ENCODE measurements at places on chromosomes 1 and 21. TPM values are rescaled to one million over a fixed set of nuclear protein-coding genes. Genes with fewer than 3 reads are reported as not detected.

PYHIN1 gene
- total RNA-seq: not detected

SH2D2A gene
- total RNA-seq: not detected

TAL1 gene
- total RNA-seq: 2.7 TPM

CD1E gene
- not detected for total RNA-seq

BEND5 gene
- total RNA-seq: 17.6 TPM

SPTA1 gene
- total RNA-seq: 1.8 TPM

SZRD1 gene
- total RNA-seq: 11.3 TPM

WNT3A gene
- 0.45 TPM for total RNA-seq

KRTAP23-1 gene
- not detected for total RNA-seq

COL8A2 gene
- 1.2 TPM for total RNA-seq

GRCh38 chr1:229693129-229693900 lies 67.3 kb downstream of the URB2 start:
- no peak for DNase-seq

DNA sequence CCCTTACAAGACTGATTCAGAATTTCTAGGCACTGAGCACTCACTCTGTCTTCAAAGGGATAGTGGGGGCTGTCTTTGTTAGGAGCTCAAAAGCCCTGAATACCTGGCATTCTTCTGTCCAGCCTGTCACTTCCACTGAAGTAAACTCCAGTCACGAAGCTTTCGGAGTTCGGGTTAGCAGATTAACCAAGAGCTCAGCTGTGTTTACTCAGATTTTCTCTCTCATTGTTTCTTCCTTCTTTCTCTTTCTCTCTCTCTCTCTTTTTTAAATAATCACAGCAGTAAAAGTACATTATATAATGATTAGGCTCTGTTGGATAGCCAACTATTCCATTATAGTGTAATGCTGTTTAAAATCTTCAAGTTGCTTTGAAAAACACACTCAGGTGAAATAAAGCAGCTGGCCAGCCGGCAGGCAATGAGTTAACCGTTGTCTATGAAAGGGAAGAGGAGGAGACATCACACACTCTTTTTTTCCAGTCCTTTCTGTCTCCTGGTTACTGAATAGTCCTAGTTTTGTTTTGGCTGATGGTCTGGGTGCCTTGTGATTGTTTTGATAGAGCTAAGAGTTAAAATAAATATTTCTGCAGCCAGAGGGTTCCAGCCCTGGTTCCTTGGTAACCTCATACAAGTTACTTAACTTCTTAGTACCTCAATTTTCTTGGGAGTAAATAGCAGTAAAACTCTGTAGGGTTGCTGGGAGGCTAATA lies 89.8 kb downstream of the ADSS2 start:
- no peak for DNase-seq

DNA sequence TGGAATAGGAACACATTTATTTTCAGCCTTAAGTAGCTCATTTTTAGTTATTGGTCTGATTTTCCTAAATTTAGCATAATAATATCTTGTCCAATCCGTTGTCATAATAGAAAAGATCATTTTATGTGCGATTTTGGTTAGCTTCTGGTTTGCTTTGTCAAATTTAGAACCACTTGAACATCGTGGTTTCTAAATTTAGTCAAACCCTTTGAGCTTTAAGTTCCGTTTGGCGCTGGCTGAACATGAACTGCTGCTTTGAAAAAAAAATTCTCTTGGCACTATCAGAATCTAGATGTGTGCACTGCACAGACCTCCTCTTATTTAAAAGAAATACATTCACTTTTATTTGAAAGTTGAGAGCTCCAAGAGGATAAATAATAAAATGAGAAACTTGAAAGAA lies 370.6 kb downstream of the PTPRC start:
- no peak for DNase-seq

- DNase-seq: no peak
Observed at GRCh38 chr1:156591181-156591431, 470 bp upstream of the NAXE start.

- DNase-seq: no peak
Observed at GRCh38 chr1:192566657-192567056, 8.9 kb upstream of the RGS1 start.

DNA sequence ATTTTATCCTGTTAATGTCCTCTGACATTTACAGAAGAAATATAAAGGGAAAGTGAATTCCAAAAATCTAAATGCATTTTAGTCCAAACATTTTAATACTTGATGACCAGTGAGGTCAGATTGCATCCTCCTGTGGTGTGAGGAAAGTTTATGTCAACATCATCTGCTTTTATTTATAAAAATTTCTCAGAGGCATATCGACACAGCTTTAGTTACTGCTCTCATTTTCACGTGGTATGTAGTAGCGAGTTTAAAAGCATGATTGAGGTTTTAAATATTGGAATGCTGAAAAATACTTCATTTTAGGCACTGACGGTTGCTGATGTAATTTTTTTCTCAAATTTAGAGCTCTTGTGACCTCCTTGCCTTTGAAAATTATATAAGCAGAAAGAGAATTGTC lies 234.8 kb downstream of the HMCN1 start:
- no peak for DNase-seq

DNA sequence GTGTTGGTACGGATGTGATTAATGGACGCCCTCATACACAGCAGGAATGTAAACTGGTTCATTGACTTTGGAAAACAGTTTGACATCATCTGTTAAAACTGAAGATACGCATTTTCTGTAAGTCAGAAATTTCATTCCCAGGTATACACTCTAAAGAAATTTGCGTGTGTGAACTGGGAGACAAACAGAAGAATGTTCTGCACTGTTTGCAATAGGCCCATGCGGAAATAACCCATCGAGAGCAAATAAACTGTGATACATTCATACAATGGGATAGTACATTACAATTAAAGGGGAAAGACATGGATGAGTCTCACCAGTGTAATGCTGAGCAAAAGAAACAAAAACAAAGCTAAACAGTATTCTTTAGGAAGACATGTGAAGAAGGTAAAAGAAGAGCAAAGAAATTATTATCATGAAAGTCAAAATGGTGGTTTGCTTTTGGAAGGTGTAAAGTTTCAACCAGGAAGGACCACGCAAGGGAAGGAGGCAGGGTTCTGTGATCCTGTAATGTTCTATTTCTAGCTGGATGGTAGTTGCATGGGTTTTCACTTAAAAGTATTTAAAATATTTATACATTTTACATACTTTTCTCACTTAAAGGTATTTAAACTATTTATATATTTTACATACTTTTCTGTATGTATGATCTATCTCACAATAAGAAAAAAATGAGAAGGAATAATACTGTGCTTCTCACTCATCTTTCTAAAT lies 30.3 kb downstream of the INTS7 start:
- no peak for DNase-seq
